Hepatocyte (in vitro differentiated cells): ENCODE measurements at places on chromosomes 11 and 22. TPM values are rescaled to one million over a fixed set of nuclear protein-coding genes. Genes with fewer than 3 reads are reported as not detected.

DNA sequence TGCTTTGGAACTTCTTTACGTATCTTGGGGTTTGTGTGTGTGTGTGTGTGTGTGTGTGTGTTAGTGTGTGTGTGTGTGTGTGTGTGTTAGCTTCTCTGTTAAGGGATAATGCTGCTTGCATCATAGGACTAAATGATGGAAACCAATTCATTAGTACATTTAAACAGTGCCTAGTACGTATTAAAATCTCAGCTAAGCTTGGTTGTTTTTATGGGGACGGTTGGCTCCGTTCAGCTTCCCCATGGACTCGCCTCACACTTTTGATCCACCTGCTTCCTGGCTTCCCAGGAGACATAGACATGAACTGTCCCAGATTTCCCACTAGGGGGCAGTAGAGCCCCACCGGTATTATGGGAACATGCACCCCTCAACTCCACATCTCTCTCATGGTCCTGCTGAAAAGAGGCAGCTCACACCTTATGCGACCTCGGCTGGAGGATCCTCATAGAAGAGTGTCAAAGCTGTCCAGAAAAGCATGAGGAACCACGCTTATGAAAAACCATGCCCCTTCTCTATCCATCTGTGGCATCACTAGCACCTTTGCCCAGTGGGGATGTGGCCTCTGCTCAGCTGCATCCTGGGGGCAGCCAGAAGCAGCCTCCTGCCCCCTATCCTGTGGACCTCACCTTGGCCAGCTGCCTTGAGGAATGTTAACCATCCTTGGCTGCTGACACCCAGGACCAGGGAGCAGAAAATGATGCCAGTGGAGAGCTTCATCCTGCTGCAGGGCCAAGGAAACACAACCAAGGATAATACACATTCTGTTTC, 9.7 kb upstream of the SAAL1 start:
- peak; percentile 84 for DNase-seq

GRCh38 chr11:1890856-1891830, 552 bp downstream of the PRR33 start:
- no peak for DNase-seq

GRCh38 chr11:91698845-91699244, 525.8 kb upstream of the FAT3 start:
- no peak for DNase-seq

CREB3L1 gene
- total RNA-seq = 20.3 and 22.9 TPM in 2 replicates

- DNase-seq = peak; percentile 72
These were observed 15.8 kb upstream of the SIK2 start for GRCh38 chr11:111586388-111586831.

GRCh38 chr11:86372586-86372985, 2.1 kb upstream of the CCDC81 start:
- DNase-seq = no peak

MRGPRG gene
- total RNA-seq = not detected in 2 replicates

F2 gene
- total RNA-seq = 79.7 and 85.9 TPM in 2 replicates

DNA sequence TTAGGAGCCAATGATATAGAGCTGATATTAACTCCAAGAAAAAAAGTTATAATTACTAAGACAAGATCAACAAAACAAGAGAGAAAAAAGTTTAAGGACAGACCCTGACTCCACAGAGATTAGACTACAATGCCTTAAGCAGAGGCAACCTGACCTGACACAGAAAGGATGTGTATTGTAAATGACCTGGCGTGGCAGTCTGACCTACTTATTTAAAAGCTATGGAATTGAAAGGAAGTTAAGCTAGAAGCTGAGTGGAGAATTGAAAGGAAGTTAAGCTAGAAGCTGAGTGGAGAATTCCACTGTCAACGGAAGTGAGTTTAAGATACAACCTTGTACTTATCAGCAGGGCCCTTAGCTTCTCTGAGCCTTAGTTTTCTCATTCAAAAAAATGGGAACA, 885.4 kb downstream of the OPCML start:
- no peak for DNase-seq

UPK3A gene
- total RNA-seq = 14.4 and 14.9 TPM in 2 replicates

GRCh38 chr22:45783690-45784089, 112.1 kb downstream of the ATXN10 start:
- no peak for DNase-seq

- no peak for DNase-seq
These were observed 395.0 kb upstream of the CCDC90B start for GRCh38 chr11:83681031-83681781.

FAM180B gene
- total RNA-seq = 0.50 TPM in 1 of 2 replicates, not detected in the other

GRCh38 chr11:8822469-8822868, 88.5 kb upstream of the AKIP1 start:
- DNase-seq = no peak

DNA sequence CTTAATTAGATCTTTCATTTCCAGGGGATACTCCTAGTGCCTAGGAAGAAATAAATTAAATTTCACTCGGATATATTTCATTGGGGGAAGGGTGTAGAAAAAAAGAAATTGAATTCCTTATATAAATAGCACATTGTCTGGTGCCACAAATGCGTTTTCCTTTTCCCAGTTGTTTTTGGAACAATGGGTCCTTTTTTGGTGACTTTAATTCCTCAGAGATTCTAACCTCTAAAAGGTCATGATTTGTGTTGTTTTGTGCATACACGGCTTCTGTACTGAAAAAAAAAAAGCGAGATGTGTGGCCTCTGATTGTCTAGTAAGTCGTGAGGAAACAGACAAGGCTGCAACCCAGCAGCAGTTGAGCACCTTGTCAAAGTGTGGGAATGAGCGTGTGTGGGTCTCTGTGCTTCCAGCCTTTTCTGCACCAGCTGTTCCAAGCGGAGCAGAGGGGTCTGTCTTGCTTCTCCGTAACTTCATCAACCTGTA, 64.5 kb upstream of the CRTAM start:
- no peak for DNase-seq
